ENCODE measurements at places on chromosomes 11 and 22.

GRCh38 chr22:23068832-23069385 lies 1.4 kb upstream of the GNAZ start:
- no peak for DNase-seq

- peak; percentile 97 for DNase-seq
Observed at GRCh38 chr11:130448416-130449309, at the start of gene ADAMTS15. TSS of gene ADAMTS15 (plus strand) at chr11:130448645. CDS start at chr11:130448974, 329 bp downstream.

DNA sequence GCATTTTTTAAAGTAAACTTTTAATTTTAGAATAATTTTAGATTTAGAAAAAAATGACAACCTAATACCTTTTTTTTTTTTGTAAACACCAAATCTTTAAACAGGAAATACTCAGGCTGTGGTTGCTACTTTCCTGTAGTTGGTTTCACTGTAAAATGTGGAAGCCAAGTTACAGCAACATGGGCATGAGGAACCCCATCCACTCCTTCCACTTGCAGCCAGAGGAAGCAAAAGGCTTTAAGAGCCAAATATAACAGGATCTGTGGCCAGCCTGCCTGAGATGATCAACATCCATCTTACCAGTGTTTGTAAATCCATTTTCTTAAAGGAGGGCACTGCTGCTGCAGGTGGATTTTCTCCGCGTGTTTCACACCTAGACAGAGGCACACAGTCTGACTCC lies 66.2 kb downstream of the TNRC6B start:
- no peak for DNase-seq

- peak; percentile 50 for DNase-seq
Observed at GRCh38 chr22:44862981-44863860, 110.8 kb downstream of the ARHGAP8 start.

GRCh38 chr11:97290464-97291041 lies 900.7 kb downstream of the JRKL start:
- DNase-seq: no peak

GRCh38 chr11:17418444-17419081 lies 30.1 kb upstream of the KCNJ11 start:
- DNase-seq: no peak

DNA sequence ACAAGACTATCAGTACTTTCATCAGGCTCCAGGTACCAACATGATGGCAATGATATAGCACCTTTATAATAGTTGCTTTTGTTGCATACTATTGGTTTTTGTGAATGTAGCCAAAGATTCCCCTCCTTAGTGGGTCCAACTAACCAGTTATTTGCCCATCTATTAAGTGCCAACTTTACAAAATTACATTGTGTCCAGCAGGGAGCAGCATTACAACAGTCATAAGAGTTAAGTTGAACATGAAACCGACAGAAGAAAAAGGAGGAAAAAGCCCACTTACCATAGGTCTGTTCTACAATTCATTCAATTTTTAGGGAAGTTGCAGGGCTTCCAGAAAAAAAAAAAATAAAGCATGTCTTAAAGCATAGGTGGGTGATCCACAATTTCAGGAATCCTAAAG lies 21.6 kb downstream of the IMMP1L start:
- DNase-seq: no peak

GRCh38 chr11:26078231-26078821 lies 253.6 kb upstream of the ANO3 start:
- DNase-seq: no peak

GRCh38 chr22:30262917-30263741 lies 3.5 kb downstream of the OSM start:
- peak; percentile 91 for DNase-seq

Measured in left lung (tissue), 14 donors.